ENCODE measurements at places on chromosomes 13 and 19.

- DNase-seq, result no peak
Observed at GRCh38 chr19:47614021-47614295, 5.0 kb downstream of the BICRA start.

- DNase-seq, result no peak
Observed at GRCh38 chr19:19711306-19711933, 21.5 kb downstream of the ZNF14 start.

- no peak for DNase-seq
Observed at GRCh38 chr13:51435002-51435578, 17.7 kb downstream of the INTS6 start.

DNA sequence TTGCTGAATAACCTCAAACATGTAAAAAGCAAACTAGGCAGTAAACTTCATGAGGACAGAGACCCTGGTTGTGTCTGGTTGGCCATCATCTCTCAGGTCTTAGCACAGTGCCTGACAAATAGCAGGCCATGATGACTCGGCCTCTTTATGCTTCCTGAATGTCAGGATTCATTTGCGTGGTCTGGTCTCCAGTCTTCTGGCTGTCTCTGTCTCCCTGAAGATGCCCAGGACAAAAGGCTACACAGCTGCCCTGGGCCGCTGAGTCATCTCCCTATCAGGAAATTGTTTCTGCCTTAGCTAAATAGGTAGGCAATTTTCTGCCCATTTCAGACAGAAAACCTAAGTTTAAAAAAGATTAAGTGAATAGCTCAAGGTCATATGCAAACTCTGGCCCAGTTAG is 84.1 kb upstream of the FNDC3A start:
- no peak for DNase-seq

- DNase-seq, result no peak
Observed at GRCh38 chr13:112204346-112205327, 137.7 kb downstream of the SOX1 start.

DNA sequence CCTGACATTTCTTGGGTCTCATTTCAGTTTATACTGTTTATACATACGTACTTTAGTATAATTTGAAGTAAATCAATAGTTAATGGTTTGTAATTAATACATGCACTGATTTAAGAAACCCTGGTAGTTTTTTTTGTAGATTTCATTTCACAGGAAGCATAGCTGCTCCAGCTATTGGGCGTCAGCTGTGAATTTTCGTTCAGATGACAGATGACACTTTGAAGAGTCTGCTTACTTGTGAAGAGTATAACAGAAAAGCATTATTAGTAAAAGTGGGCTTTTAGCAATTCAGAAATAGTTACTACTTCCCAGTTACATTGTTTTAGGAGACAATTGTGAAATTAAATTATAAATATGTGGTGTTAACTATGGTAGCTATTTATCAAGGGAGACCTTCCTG is 44.4 kb downstream of the METTL21C start:
- no peak for DNase-seq

DNA sequence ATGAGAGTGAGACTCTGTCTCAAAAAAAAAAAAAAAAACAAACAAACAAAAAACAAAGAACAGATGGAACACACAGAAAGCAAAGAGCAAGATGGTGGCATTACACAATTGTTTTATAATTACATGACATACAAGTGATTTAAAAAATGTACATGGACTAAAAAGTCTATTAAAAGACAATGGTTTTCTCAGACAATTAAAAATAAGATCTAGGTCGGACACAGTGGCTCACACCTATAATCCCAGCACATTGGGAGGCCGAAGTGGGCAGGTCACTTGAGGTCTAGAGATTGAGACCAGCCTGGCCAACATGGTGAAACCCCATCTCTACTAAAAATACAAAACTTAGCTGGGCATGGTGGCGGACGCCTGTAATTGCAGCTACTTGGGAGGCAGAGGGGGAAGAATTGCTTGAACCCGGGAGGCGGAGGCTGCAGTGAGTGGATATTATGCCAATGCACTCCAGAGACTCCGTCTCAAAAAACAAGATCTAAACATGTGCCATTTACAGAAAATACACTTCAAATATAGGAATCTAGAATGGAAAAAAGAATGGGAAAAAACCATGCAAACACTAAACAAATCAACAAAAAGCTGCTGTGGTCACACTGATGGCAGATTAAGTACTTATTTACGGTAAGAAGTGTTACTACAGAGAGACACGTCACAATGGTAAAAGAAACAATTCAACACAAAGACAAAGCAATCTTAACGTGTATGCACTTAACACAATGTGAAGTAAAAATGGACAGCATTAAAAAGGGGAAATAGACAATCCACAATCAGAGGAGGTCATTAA is 26.7 kb downstream of the MIER2 start:
- DNase-seq, result no peak

GRCh38 chr19:38211151-38211591 is 12.9 kb downstream of the DPF1 start:
- DNase-seq, result no peak

DNA sequence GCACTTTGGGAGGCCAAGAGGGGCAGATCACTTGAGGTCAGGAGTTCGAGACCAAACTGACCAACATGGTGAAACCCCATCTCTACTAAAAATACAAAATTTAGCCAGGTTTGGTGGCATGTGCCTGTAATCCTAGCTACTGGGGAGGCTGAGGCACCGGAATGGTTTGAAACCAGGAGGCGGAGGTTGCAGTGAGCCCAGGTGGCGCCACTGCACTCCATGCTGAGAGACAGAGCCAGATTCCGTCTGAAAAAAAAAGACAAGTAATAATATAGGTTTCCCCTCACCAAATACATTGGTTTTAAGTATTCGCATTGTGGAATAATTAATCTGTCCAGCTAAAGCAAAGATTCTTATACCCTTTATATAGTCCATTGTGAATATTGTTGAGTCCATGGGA is 1544.6 kb downstream of the OLFM4 start:
- DNase-seq, result no peak

GRCh38 chr19:44792281-44792680 is 14.6 kb downstream of the CBLC start:
- no peak for DNase-seq

DNA sequence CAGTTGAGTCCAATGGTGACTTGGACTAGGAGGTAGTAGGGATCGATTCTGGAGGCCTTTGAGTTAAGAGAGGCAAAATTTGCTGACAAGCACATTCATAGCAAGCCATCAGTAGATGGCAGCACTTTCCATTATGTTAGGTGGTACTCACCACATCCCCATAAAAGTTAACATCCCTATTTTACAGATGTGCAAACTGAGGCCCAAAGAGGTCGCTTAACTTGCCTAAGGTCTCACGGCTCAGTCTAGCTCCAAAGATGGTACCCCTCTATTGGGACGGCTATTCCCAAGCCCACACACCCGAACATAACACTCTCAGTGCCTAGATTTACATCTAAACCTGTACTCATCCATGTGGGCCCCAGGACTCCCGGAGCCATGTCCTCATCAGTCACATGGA is 21.5 kb upstream of the FOSB start:
- DNase-seq, result no peak

DNA sequence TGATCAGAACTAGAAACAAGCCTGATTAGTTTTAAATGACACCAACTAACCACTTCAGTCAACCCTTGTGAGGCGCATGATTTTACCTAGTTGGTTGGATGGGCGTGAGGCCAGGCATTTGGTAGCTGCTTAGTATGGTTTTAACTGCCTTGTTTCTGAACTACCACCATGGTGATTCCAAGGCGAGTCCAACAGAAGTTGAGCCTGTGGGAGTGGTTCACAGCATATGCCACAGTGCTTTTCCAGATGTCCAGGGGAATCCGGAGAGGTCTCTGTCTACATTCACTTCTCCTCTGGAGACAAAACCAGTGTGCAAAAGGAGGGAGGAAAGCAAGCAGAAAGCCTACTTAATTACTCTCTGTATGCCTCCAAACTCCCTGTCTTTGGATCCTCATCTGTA is 524.1 kb downstream of the GPC6 start:
- no peak for DNase-seq

DNA sequence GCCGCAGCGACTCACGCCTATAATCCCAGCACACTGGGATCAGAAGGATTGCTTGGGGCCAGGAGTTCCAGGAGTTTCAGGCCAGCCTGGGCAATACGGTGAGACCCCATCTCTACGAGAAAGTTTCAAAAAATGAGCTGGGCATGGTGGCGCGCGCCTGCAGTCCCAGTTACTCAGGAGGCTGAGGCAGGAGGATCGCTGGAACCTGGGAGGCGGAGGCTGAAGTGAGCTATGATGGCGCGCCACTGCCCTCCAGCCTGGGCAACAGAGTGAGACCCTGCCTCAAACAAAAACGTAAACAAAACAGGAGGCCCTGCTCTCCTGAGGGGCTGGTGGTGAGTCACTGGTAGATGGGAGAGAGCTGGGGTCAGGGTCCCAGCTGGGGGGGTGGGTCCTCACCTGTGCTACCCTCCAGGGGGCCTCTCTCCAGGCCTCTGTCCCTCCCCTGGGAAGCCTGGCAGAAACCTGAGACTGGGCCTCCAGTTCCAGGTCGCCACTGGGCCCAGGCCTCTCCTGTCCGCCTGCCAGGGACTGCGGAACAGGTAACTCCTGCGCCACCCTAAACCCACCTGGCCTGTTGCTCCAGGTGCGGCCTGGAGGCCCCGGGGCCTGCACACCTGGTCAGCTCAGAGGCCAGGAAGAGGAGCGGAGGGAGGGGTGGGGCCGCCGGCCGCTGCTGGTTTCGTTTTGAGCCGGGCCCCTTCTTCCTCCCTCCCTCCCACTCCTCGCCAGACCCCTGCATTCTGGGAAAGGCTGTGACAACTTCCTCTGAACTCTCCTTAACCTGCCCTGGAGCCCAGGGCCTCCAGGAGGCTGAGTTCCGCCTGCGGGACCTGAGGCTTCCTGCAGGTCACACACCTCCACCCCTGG is 17.2 kb upstream of the ZBTB7A start:
- DNase-seq, result no peak

DNA sequence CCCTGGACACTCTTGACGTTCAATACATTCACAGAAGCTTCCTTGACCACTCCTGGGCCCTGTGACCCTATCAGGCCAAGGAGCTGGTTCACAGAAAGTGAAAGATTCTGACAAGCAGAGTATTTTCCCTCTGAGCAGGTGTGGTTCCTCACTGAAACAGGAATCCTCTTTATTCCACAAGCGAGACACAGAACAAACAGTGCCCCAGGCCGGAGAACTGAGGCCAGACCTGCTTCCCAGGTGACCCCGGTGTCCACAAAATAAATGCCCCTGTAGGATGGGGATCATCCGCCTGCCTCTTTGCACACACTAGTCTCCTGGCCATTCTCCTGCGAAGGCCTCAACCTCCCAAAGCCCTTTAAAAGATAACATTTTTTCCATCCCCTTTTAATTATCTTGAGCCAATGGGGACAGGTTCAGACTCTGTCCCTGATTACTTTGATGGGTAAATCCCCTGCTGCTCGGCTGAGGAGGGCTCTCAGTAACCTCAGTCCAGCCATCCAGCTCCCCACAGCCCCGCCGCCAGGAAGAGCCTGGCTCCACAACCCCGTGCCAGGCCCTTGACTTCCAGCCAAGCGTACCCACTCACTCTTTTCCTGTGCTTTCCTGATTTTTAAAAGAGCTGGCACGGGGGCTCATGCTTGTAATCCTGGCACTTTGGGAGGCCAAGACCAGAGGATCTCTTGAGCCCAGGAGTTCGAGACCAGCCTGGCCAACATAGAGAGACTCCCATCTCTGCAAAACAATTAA is 129.1 kb downstream of the FOXO1 start:
- DNase-seq, result no peak

DNA sequence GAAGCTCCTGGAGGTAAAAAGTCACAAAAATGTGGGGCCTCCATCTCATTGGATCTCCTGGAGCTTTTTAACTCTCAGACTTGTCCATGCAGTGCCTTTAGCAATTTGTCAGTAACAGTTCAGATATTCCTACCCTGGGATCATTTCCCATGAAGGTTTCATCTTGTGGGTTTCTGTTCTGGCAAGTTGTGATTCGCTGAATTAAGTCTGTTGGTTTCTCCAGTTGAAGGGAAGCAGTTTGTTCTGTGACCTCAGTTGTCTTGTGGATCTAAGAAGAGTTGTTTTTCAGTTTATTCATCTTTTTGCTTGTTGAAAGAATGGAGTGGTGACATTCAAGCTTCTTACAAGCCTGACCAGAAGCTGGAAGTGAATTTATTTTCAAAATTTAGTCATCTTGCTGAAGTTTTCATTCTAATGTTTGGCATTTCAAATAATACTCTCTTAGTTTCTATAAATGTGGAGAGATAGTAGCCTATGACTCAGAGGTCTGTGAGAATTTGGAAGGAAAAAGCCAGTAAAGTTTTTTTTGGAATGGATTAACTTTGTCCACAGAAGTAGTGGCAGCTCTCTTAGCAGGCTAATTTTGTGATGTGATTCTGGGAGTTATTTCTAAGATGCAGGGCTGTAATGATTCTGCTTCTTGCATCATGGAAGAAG is 120.1 kb upstream of the CSNK1A1L start:
- no peak for DNase-seq

All from stimulated activated CD4-positive, alpha-beta T cell treated with anti-CD3 and anti-CD28 coated beads, TNF-alpha, amount 100 ng/mL, for 1 hour (primary cell).